Right kidney (tissue), 9 donors: ENCODE measurements at places on chromosomes 2 and 18.
A peak's percentile ranks its signal among the peaks of the same experiment; 100 is the strongest.

- DNase-seq = peak; percentile 39
Observed at GRCh38 chr2:172429301-172429968, 2.0 kb downstream of the ITGA6 start.

DNA sequence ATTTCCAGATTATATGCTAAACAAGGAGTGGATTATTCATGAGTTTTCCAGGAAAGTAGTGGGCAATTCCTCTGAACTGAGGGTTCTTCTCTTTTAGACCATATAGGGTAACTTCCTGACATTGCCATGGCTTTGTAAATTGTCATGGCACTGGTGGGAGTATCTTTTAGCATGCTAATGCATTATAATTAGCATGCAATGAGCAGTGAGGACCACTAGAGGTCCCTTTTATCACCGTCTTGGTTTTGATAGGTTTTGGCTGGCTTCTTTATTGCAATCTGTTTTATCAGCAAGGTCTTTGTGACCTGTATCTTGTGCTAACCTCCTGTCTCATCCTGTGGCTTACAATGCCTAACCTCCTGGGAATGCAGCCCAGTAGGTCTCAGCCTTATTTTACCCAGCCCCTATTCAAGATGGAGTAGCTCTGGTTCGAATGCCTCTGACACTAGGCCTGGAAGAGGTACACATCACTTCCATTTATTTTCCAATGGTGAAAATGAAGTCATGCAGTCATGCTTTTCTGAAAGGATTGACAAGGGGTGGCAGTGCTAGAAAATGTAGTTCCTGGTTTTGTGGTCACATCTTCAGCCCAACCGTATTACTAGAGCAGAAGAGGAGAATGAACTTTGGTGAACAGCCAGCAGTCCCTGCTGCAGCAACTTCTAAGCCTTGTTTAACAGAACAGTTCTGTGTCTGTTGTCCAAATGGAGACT is 26.6 kb upstream of the ITGA4 start:
- no peak for DNase-seq

GRCh38 chr2:102632380-102633175 is 13.2 kb downstream of the SLC9A2 start:
- no peak for DNase-seq

GRCh38 chr18:3013024-3013804 is at the start of gene LPIN2:
Gene LPIN2, minus strand, starts transcription at chr18:3013144. Its CDS starts 52,304 bp downstream, at chr18:2960840.
- DNase-seq = peak; percentile 84

DNA sequence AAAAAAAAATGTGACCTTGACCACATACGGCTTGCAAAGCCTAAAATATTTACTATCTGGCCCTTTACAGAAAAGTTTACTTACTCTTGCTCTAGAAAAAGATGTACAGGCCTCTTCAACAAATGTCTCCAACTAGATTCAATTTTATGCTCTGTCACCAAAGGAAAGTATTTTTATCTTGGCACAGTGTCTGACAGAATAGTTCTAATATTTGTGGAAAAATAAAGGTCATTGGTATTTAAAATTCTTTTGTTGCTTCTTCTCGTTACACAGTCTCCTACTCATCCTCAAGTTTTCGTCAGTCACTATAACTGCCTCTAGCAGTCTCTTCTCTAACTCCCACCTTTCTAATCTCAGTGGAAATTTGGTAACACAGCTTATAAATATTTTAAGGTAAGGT is 1.4 kb downstream of the RBKS start:
- no peak for DNase-seq

DNA sequence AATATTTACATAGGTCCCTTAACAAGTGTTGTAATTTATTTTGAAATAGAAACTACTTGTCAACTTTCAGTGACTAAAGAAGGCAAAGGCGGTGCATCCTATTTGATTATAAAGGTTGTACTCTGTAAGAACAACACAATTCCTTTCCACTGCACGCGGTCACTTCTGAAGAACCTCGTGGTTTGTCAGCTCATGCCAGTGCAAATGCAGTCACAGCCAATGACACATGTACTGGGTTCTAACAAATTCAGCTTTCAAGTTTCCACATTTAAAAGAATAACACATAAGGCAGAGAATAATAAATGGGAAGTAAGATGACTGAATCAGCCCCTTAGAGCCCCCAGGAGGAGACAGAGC is 39.7 kb downstream of the CYB5A start:
- DNase-seq = no peak
